ENCODE measurements at places on chromosomes 11 and 22.

GRCh38 chr22:32991353-32992101 lies 66.7 kb downstream of the SYN3 start:
- DNase-seq = no peak

GRCh38 chr11:94424011-94424410 lies 22.8 kb upstream of the GPR83 start:
- no peak for DNase-seq

GRCh38 chr11:48045536-48045935 lies 65.2 kb downstream of the PTPRJ start:
- no peak for DNase-seq

- peak; percentile 59 for DNase-seq
Measured at GRCh38 chr11:96338910-96339705, 3.9 kb downstream of the MAML2 start.

DNA sequence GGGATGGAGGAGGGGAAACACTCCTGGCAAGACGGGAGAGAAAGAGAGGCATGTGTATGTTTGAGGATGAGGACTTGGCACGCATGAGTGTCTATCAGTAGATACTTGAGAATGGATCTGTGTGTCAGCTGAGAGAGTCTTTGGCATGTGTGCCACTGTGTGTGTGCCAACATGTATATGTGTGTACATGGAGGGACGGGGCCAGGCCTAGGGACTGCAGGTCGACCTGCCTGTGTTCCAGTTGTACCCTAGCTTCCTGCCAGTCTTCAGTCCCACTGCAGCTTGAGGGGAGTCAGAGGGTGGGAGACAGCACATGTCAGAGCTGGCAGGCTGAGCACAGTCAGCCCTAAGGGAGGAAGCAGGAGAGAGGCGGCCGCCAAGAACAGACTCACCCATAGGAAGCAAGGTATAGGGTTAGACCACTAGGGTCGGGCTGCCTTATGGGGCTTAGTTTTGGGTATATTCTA lies 5.6 kb downstream of the CLCF1 start:
- no peak for DNase-seq

DNA sequence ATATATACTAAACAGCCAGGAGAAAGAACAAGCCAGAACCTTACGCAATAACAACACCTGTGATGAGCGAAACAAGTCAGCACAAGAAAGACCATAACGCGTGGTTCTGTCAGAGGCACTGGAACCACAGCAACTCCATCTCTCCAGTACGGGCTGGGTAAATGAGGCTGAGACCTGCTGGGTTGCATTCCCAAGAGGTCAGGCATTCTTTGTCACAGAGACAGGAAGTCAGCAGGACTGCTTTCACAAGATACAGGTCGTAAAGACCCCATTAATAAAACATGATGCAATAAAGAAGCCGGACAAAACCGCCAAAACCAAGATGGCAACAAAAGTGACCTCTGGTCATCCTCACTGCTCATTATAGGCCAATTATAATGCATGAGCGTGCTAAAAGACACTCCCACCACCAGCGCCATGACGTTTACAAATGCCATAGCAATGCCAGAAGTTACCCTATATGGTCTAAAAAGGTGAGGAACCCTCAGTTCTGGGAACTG lies 21.7 kb downstream of the TPST2 start:
- DNase-seq = no peak

- no peak for DNase-seq
Measured at GRCh38 chr11:6210274-6210955, 5.1 kb downstream of the C11orf42 start.

GRCh38 chr22:38348751-38349496 lies 31.7 kb upstream of the CSNK1E start:
- no peak for DNase-seq

- no peak for DNase-seq
Measured at GRCh38 chr11:118078911-118079411, 2.1 kb downstream of the TMPRSS4 start.

GRCh38 chr11:19670030-19670791 lies 42.4 kb upstream of the NAV2 start:
- DNase-seq = no peak

DNA sequence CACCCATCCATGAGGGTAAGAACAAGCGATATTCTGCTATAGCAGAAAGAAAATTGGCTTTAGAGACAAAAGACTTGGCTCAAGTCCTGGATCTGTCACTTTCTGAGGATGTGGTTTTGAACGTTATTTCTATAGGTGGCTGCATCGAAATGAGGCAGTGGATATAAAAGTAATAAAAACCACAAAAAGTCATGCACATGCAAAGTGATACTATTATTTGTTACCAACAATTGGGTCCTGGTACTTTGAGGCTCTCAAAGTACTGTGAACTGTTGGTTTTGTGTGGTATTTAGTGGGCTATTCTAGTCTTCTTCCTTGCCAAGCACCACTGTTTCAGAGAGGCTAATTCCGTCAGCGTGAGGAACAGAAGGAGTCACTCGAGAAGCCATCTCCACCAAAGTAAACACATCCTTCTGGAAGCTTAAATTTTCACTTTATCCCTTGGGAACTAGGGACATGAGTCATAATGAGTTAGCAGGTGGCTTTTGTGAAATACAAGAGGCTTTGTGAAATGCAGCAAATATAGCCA lies 13.1 kb downstream of the UBASH3B start:
- DNase-seq = no peak

- DNase-seq = no peak
Measured at GRCh38 chr11:64750361-64751054, 6.6 kb upstream of the RASGRP2 start.

- DNase-seq = no peak
Measured at GRCh38 chr11:86748296-86748695, 52.0 kb upstream of the PRSS23 start.

DNA sequence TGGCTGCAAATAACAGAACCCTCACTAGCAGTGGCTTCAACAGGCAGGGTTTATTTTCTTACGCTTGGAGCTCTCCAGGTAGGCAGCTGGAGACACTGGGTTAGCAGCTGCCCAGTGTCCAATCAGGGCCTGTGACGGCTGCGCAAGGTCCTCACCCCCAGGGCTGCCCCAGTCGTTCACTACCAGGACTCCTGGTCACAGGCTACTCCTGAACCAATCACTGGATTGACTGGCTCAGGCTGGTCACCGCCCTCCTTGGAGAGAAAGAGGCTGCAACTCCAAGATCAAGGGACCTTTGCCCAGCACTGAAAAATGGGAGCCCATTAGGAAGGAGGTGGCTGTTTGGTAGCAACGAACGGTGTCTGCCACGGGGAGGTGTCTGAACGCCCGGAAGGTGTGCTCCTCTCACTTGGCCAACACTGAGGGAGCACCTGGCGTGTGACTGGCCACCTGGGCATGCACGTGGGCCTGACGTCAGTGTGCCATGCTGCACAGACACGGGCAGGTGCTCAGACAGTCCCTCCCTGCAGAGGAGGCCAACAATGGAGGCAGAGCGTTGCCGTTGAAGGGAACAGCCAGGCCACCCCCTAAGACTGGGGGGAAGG lies 5.1 kb downstream of the ARSA start:
- DNase-seq = no peak

GRCh38 chr11:1862588-1863351 lies 9.9 kb downstream of the LSP1 start:
- no peak for DNase-seq

DNA sequence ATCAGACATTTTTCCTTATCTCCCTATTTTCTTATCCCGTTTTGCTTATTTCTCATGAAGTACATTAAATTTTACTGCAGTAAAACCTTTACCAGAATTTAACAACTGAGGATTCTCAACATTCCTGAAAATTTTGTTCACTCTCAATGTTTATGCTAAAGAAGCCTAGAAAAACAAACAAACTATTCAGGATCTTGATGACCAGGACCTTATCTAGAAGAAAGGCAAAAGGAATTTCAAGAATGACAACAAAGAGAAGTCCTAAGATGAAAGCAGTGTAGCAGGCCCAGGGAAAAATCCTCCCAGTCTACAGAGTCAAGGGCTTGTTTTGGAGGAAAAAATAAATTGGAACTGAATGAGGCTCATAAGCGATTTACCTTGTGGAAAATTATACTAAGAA lies 283.3 kb upstream of the ARHGAP42 start:
- no peak for DNase-seq

DNA sequence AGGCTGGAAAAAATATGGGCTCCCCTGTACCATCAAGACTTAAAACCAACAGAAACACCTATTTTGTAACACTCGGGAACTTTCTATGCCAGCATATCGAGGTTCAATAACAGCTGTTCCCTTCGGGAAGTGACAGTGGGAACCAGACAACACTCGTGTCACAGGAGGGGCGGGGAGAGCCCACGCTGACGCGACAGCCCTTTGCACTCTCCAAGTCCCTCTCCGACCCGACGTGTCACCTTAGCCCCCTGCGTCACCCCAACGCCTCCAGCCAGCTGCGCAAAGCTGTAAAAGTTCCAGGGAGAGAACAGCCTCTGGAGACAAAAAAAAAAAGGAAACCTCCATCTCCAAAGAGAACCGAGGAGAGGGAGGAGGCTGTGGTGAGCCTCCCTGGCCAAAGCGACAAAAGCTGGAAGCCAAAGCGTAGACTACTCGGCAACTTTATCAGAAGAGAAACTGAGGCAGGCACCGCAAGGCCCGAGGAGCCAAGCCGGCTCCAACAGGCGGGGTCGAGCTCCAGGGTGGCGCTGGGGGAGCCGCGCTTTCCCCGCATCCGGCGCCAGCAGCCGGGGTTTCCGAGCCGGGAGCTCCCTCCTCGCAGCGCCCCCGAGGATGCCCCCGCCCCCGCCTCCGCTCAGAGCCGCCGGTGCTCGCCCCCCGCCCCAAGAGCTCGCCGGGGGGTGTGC lies 751 bp downstream of the ARFGAP3 start:
- peak; percentile 60 for DNase-seq

DNA sequence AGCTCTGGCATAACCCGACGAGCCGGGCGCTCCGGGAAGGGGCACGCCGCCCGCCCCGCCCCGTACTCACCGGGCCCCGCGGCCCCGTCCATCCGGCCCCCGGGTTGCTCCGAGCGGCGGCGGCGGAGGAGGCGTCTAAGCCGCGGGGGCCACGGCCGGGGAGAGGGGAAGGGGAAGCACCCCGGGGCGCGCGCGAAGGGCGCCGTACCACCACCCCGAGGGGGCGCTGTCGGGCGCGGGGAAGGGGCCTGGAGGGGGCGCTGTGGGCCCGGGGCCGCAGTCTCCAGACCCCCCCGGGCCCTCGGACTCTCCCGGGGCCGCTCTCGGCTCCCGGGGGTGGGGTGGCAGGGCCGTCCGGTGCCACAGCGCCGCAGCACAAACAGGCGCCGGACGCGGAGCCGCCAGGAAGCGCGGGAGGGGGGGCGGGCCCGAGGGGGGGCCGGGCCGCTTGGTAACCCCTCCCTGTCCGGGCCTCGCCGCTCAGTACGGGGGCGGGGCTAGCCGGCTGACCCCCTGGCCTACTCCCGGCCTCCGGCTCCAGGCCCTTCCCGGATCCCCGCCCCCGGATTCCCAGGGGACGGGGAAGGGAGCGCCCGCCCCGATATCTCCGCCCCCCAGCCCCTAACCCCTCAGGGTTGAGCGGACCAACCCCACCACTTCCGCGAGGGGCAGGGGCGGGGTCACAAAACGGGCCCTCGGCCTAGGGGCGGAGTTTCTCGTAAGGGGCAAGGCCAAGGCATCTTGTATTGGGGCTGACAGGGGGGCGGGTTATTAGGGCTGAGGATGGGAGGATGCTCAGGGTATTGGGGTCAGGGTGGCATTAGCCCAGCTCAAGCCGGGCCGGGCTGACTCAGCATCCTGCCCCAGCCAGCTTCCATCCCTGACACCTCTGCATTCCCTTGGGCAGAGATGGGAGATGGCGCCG lies at the start of the genes EML3 and ROM1:
Gene EML3, minus strand, starts transcription at position 410 of the 925 bp plus-strand sequence. Its CDS starts 318 bp downstream, at position 92.
Gene ROM1, plus strand, starts transcription at position 892 of the 925 bp plus-strand sequence. Its CDS starts 25 bp downstream, at position 917.
- DNase-seq = peak; percentile 90

DNA sequence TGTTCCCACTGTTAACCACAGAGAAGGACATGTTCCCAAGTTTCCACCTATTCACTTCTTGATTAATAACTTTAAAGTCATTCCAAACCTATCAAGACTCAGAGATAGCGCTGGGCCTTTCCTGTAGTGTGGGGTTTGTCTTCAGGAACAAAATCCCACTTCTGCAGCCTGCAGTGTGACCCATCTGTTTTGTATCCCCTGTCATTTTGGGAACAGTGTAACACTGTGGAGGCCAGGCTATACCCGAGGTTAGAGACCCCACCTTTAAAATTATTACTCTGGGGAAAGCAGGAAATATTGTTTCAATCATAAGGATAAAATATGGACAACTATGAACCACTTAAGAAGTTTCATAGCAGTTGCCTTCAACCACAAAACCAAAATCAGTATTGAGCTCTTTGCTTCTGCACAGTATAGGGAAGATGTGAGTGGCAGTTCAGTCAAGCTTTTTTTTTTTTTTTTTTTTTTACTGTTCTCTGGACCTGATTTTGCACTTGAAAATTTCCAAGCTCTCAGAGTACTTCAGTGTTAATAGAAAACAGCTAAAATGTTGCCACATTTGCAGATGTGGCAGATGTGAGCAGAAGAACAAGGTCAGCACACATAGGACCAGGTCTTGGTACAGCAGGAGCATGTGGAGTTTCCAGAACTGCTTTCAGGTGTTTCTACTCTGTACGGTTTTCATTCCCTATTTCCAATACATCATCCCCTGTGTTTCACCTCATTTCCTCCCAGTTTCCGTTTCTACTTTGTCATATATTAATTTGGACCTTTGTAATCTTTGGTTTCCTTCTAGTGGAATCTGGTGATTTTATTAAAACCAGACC lies 121.5 kb downstream of the MAML2 start:
- DNase-seq = no peak

- no peak for DNase-seq
Measured at GRCh38 chr11:79199729-79200354, 241.0 kb downstream of the TENM4 start.

- DNase-seq = no peak
Measured at GRCh38 chr22:41891407-41891806, 23.5 kb downstream of the SHISA8 start.

DNA sequence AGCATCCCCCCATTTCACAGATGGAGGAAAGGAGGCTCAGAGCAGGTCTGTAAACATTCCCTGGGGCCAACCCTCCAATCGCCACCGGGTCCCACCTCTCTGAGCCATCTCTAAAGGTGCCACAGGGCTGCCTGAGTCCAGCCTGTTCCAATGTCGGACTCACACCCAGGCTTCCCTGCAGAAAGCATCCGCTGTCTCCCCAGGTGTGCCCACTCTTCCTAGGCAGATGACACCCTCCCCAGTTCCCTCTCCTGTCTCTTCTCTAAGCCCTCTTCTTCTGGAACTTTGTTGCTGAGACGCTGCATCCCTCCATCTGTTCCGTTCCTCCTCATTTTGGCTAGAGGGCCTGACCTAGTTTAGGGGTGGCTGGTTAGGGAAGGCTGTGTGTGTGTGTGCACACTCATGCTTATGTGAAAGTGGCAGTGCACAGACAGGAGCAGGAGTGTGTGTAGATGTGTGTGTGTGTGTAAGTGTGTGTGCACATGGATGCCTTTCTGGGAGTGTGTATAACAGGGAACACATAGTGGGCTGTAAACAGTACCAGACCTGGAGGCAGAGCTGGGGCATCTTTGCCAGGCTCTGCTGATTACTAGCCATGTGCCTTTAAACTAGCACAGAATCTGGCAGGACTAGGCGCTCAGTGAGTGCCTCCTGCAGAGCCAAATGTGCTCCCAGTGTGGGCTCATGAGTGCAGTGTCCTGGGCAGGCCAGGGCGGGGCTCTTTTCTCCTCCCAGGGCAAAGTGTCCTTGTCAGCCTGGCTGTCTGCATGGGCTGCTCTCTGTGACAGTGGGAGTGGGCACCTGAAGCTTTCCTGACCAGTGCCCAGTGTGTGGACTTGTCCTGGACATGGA lies 77.3 kb upstream of the NECTIN1 start:
- DNase-seq = no peak

All from activated CD4-positive, alpha-beta T cell treated with anti-CD3 and anti-CD28 coated beads, Interleukin-2, amount 50 U/mL, for 48 hours (primary cell).